Endodermal cell (in vitro differentiated cells): ENCODE measurements at places on chromosomes 6 and 20. TPM values are rescaled to one million over a fixed set of nuclear protein-coding genes. Genes with fewer than 3 reads are reported as not detected.

Gene JPH2
- total RNA-seq = 0.63 and 0.86 TPM in 2 replicates

Gene FNDC1
- total RNA-seq = 0.34 and 0.55 TPM in 2 replicates

- no peaks in the 10 kb centered on the region for H3K36me3 ChIP-seq
- H3K4me1 ChIP-seq = no peaks in the 10 kb centered on the region
- no peak overlapping the region for H3K4me3 ChIP-seq
- DNase-seq = no peak
- no peaks in the 10 kb centered on the region for H3K27me3 ChIP-seq
- H3K27ac ChIP-seq = no peak overlapping the region
Observed at GRCh38 chr20:59015411-59015810, 3.8 kb upstream of the TUBB1 start.

- H3K27me3 ChIP-seq = no peaks in the 10 kb centered on the region
- no peak for DNase-seq
- H3K36me3 ChIP-seq = no peaks in the 10 kb centered on the region
- no peak overlapping the region for H3K27ac ChIP-seq
- no peak overlapping the region for H3K4me3 ChIP-seq
Observed at GRCh38 chr6:19380293-19380692, 456.9 kb upstream of the ID4 start.

DNA sequence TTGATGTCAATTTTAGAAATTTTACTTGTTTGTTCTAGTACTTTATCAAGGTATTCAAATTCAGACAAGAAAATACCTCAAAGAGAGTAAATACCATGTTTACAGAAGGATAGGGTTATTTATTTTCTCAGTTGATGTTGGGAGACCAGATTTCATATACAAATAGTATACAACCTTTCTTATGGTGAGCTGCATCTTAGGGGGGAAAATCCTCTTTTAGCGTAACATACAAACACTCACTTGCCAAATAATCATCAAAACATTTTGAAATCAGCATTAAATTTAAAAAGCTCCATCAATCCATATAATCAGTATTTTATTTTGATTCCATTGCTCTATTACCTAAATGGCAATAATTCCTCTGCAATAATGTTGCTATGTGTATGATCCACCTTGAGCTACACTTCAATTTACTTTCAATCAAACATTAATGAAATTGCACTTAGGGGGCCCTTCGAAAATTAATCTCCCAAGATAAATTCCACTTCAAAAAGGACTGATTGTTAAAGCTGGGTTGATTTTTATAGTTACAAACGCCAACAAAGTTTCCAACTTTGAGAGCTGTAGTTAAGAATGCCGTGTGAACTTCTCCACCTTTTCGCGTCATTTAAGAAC, 2.2 kb downstream of the NKX2-4 start:
- no peak overlapping the region for H3K27ac ChIP-seq
- no peak overlapping the region for H3K4me3 ChIP-seq
- peaks cover 3% of the 10 kb centered on the region for H3K36me3 ChIP-seq
- H3K4me1 ChIP-seq = no peaks in the 10 kb centered on the region
- DNase-seq = no peak

GRCh38 chr6:168171673-168172353, 92.8 kb upstream of the FRMD1 start:
- H3K4me1 ChIP-seq = no peaks in the 10 kb centered on the region
- no peaks in the 10 kb centered on the region for H3K36me3 ChIP-seq
- H3K4me3 ChIP-seq = no peak overlapping the region
- H3K27me3 ChIP-seq = no peaks in the 10 kb centered on the region
- peak; percentile 21 for DNase-seq

DNA sequence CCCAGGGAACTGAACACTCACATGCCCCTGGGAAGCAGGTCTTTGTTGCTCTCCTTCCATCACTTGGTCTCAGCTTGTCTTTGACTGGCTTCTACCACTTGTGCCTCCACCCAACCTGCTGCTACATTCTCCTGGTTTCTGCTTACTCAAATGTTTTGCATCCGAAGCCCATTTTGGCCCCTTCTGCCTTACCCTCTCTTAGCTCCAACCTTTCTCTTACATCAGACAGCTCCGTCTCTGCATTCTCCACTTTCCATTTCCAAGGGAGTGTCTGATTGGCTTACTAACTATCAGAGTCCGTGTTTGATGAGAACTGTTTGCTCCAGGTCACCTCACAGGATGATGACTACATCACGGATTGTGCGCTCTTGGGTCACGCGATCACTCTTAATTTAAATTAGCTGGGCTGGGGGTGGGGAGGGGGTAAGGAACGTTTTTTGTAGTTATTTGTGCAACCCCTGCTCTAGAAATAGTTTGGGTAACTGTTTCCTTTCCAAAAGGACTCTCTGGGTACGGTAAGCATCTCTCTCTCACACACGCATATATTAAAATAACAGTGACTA, 844 bp upstream of the ABRACL start:
- peaks cover 54% of the 10 kb centered on the region for H3K27me3 ChIP-seq
- no peaks in the 10 kb centered on the region for H3K4me1 ChIP-seq
- no peaks in the 10 kb centered on the region for H3K36me3 ChIP-seq
- DNase-seq = peak; percentile 67
- H3K4me3 ChIP-seq = peak overlapping the region; percentile 83

GRCh38 chr6:130070326-130070725, 51.9 kb downstream of the L3MBTL3 start:
- DNase-seq = no peak
- no peaks in the 10 kb centered on the region for H3K4me1 ChIP-seq
- H3K27me3 ChIP-seq = no peaks in the 10 kb centered on the region
- H3K27ac ChIP-seq = no peak overlapping the region
- no peak overlapping the region for H3K4me3 ChIP-seq

- no peaks in the 10 kb centered on the region for H3K4me1 ChIP-seq
- no peak for DNase-seq
- H3K27ac ChIP-seq = no peak overlapping the region
- H3K27me3 ChIP-seq = no peaks in the 10 kb centered on the region
Observed at GRCh38 chr6:5102267-5102970, 17.3 kb downstream of the PPP1R3G start.

Gene SNAI1
- total RNA-seq = 13.1 to 19.0 TPM (median 13.5 TPM) in 3 replicates

Gene EPB41L1
- total RNA-seq = 32.2 and 32.3 TPM in 2 replicates

Gene STXBP5
- 17.1 and 19.2 TPM in 2 replicates for total RNA-seq

Gene SMIM29
- total RNA-seq = 7.2 TPM in 2 replicates

- H3K4me3 ChIP-seq = no peak overlapping the region
- no peaks in the 10 kb centered on the region for H3K36me3 ChIP-seq
- no peaks in the 10 kb centered on the region for H3K4me1 ChIP-seq
- no peaks in the 10 kb centered on the region for H3K27me3 ChIP-seq
- peak; percentile 60 for DNase-seq
Observed at GRCh38 chr6:4103929-4104328, 25.0 kb upstream of the FAM217A start.

- no peak overlapping the region for H3K27ac ChIP-seq
- DNase-seq = no peak
- H3K4me1 ChIP-seq = no peaks in the 10 kb centered on the region
- no peaks in the 10 kb centered on the region for H3K27me3 ChIP-seq
Observed at GRCh38 chr6:130513770-130514169, 148.0 kb downstream of the TMEM200A start.

Gene TOX2
- 2.3 and 2.4 TPM in 2 replicates for total RNA-seq
